ENCODE measurements at places on chromosomes 3 and 15.

- no peak for DNase-seq
These were observed 226.9 kb downstream of the ZNF385D start for GRCh38 chr3:21524133-21524532.

DNA sequence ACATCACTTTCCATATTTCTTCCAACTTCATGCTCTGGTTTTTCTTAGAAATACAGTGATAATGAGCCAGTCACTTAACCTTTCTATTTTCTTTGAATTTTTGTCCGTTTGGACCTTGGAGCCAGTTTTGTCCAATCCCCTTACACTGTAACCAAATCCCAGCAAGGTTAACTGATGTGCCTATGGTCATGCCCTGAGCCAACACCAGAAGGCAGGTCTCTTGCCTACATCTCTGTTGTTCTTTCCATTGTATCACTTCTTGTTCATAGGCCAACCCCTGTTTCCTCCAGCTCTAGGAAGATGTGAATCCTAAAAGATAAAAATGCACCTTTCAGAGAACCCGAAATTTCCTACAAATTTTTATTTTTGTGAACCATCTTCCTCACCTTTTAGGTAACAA lies 122.7 kb downstream of the CMSS1 start:
- DNase-seq, result no peak

GRCh38 chr3:52062505-52062904 lies 6.1 kb upstream of the DUSP7 start:
- DNase-seq, result peak; percentile 86

DNA sequence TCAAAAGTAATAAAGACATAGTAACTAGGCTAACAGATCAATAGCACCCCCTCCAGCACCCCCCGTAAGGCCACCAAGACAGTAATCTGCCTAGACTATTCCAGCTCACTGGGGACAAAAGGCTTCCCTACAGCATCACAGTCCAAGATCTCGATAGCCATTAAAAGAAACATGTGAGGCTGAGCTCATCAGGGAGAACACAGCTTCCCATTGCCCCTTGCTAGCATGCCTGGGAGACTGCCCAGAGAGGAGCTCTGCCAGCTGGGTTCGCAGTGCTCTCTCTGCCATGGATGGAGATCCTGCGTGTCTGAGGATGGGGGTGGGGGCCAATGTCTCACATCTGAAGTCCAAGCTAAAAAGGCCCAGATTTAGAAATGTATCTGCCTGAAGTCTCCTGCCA lies 17.8 kb downstream of the LRIG1 start:
- peak; percentile 45 for DNase-seq

DNA sequence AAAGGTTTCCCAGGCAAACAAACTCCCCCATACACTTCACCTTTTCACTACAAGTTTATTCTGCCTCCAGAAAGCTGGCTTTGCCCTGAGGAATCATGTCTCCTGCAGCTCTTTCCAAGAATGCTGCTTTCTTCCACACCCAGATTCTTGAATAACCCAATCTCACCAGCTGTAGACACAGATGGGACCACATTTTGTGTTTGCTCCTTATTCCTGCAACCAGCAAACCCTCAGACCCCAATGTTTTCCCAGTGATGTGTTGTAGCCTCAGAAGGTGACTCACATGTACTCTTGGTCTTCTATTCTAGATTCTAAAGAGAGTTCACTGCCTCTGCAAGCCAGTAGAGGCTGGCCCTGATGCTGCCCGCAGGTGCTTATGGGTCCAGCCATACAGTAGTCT lies 23.6 kb upstream of the TRIM59 start:
- no peak for DNase-seq

DNA sequence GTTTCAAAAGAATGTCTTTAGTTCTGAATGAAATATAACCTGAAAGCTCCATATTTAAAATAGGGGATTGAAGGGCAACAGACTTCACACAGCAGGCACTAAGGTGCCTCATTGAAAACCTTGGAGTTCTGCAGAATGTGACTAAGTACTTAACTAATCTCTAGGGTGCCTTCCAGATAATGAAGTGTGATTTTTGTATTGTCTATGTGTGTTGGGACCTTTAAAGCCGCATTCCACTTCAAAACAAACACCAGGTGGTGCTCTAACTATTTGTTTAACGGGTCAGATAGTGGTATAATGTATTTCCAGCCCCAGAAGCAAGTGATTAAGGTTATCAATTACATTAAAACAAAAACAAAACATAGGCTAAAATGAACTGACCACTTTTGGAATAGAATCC lies 28.0 kb downstream of the TFG start:
- DNase-seq, result peak; percentile 28

- DNase-seq, result no peak
These were observed 16.9 kb downstream of the CSPG4 start for GRCh38 chr15:75695634-75696310.

DNA sequence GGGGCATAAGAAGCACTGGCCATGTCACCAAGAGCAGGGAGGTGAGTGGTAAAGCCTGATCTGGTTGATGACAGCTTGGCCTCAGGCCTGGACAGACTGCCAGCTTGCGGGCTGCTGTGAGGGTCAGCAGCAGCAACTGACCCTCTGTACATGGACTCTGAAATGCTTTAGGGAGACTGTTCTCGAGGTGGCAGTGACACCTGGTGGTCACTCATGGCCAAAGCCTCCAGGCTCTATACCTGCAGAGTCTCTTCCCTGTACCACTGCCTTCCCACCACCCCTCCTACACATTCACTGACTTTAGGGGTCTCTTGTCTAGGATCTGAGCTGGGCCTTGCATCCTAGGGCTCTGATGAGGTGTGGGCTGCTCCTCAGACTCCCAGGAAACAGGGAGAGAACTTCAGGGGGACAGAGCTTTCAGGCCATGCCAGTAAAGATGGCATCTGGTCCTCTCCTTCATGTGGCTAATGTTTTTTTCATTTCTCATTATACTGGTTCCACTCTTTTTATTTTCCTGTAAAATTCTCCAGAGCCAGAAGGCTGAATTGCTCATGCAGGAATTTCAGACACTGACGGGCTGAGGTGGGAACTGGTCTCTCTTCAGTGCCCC lies 17.2 kb upstream of the TIMP4 start:
- DNase-seq, result peak; percentile 70

GRCh38 chr3:61269435-61269834 lies 18.2 kb upstream of the FHIT start:
- DNase-seq, result no peak

GRCh38 chr15:43286074-43286473 lies 19.3 kb upstream of the TGM5 start:
- DNase-seq, result no peak

DNA sequence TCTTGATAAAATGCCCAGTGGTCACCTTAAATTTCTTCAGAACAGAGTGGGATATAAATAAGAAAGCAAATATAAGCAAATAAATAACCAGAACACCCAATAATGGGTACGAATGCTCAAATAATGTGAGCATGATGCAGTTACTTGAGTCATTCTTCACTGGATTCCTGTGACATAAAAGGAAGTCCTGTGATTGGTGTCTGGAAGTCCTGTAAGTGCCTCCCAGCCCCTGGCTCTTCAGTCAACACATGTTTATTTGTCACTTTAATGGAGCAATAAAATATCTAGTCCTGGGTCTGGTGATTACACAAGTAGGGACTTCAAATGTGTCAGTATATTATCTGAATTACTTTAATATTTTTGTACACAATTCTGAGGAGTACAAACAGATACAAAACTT lies 30.4 kb downstream of the TMEM212 start:
- DNase-seq, result peak; percentile 94

- DNase-seq, result no peak
These were observed 28.8 kb downstream of the CGNL1 start for GRCh38 chr15:57405133-57405532.

- DNase-seq, result peak; percentile 54
These were observed 93.7 kb upstream of the GK5 start for GRCh38 chr3:142319094-142319493.

DNA sequence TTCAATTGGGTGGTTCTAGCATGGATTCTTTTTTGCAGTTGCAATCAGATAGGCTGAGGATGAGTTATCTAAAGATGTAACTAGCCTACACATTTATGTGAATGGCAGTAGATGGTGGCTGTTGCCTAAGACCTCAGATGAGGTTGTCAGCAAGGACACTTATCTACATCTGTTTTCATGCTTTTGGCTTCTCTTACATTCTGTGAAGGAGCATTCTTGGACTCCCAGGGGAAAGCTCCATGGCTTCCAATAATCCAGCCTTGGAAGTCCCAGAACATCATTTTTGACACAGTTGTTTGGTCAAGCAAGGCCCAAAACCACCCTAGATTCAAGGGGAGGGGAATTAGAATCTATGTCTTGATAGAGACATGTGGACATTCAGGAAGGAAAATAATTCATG lies 332.2 kb upstream of the RBMS3 start:
- DNase-seq, result no peak

DNA sequence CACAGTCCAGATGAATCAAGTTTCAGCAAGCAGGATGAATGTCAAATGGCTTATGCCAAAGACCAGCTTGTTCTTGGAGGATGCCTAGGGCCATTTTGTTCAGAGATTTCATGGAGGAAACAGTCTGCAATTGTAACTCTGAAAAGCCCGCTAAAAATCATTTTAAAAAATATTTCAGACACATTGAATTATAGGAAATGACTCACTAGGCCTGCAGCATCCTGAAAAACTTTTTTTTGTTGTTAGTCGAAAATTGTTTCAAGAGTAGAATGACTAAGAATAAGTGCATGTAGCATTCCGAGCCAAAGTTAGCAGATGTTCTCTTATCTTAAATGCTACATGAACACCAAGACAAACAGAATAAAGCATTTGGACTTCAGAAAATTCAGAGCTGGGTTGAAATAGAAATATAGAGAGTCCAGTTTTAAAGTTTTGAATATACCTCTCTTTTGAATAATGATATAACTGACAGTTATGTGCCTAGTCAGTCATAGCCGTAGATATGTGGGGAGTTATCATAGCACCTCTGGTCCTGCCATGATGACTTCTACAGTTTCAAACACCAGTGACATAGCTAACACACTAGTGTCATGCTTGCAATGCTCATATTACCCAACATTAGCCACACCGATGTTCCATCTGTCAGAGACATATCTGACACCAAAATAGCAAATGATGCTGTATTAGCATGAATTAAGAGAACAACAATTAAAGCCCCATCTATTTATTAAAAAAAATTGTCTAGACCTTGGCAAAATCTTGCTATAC lies 1462.8 kb upstream of the GBE1 start:
- no peak for DNase-seq

- no peak for DNase-seq
These were observed 8.9 kb upstream of the PLOD2 start for GRCh38 chr3:146169891-146170290.

- peak; percentile 31 for DNase-seq
These were observed 118.2 kb upstream of the GOLIM4 start for GRCh38 chr3:168213920-168214319.

DNA sequence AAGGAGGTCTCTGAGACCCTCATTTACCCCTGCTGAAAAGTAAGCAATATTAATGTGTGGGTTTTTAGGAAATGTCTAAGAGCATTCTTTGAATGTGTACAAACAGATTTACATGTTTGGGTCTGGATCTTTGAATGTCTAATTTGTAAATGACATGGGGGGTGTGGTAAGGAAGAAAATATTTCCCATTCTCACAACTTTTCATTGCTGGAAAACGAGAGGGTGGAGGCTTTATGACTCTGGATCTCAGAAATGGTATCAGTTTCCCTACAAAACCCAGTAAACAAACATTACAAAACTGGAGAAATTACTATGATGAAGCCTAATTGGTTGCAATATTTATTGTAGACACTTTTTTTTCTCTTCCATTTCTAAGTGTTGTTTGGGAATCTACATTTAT lies 98.1 kb upstream of the FOXB1 start:
- no peak for DNase-seq

- no peak for DNase-seq
These were observed 62.4 kb upstream of the SLC24A5 start for GRCh38 chr15:48058371-48058770.

DNA sequence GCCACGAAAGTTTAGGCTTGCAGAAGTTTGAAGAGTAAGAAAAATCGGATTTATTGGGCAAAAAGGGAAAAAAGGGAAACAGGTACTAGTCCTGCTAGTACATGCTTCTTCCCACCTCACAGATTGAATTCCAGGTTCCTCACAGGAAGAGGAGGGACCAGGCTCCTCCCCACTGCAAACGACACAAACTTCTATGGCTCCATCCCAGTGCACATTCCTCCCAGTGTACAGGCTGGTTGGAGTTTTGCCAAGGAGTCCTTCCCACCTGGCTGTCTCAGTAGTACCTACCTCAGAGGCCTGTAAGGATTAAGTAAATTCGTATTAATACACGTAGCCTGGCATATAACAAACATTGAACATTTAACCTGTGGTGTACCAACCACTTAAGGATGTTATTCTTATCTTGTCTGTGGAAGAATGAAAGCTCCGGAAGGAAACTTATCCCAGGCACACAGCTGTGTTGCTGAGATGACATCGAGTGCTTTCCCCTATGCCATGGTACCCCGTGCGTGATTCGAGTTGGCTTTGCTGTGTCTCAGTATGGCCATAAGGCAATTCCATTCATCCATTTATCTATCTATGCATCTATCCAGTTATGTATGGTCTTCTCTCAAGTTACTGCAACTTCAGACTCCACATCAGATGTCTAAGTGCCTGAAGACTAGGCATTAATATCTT lies 294.3 kb downstream of the LRTM1 start:
- no peak for DNase-seq

DNA sequence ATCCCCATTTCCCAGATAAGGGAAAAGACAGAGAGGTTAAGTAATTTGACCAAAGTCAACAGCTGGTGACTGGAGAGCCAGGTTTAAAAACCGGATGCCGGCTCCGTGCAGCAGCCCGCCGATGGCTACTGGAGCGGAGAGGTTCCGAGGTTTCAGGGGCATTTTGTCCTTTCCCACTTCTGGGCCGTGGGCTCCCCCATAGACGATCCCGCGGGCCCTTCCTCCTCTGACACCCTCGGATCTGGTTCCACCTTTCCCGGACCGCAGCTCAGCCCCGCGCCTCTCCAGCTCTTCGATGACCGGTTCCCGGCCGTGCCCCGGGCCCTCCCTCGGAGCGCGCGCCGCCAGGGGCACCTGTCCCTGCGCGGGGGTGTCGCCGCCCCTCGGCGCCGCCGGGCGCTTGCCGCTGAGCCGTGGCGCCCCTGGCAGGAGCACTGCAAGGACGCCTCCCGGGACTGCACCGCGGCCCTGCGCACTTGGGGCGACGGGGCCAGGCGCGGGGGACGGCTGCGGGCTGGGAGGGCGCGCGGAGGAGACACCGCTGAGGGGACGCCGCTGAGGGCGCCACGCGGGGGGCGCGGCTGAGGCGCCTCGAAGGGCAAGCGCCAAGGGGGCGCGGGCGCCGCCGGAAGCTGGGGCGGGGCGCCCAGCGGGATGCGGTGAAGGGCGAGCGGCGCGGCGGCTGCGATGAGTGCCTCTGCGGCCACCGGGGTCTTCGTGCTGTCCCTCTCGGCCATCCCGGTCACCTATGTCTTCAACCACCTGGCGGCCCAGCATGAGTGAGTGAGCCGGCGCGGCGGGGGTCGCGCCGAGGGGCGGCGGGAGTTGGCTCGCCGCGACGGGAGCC lies at the start of gene TM6SF1:
TM6SF1 (plus strand) TSS at position 652 of the 847 bp plus-strand sequence; CDS start at position 688, 36 bp downstream.
- DNase-seq, result no peak

Data from mesenchymal stem cell (in vitro differentiated cells and primary cell).